ENCODE measurements at places on chromosomes 5 and 9.

- DNase-seq = no peak
Measured at GRCh38 chr5:161900981-161901380, 53.1 kb downstream of the GABRA1 start.

GRCh38 chr5:68884144-68884754, 209.6 kb upstream of the SLC30A5 start:
- DNase-seq = no peak

DNA sequence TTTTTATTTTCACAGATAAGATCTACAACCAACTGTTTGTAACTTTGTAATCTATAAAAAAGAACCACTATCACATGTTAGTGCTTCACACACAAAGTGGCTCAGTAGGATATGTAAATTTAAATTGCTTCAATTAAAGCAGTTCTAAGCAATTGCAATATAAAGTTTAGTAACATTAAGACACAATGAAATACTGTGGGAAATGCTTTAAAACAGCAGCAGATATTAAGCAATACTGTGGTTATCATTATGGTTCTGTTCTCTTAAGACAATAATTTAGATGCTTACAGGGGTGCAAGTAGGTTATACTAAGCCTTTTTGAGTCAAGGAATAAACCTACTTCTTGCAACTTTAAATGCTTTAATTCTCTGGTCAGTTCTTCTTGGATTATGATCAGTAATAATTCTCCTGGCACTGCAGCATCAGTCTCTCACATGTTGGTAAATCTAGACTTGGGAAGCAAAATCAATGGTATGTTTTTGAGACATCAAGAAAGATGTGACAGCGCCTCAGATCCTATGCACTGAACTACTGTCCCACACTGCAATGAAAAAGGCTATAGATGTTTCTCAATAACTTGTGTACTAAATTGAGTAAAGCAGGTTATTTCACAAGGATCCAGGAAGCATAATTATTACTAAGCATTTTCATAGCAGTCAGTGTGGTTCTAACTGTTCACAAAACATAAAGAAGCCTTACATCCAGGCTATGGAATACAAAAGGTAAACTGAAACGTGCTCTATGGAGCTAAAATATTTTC, 338.7 kb upstream of the PDE4D start:
- no peak for DNase-seq

- no peak for DNase-seq
Measured at GRCh38 chr5:53827211-53827651, 266.8 kb downstream of the NDUFS4 start.

DNA sequence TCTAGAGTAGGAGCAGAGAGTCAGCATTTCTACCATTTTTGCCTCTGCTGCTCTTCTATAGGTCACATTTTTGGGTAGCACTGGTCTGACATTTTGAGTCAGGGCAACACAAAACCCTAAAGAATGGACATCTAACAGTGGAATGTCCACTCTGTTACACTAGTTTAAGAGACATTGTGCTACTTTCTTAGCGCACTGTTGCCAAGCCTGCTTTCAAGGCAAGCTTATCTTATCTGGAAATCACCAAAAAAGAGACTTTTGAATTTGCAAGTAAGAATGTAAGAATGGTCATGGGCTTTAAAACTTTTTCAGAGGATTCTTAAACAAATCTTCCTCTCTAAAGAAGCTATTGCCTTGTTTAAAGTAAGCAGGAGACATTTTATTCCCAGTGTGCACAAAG, 73.0 kb upstream of the STARD4 start:
- DNase-seq = no peak

- DNase-seq = no peak
Measured at GRCh38 chr5:107502676-107503060, 168.1 kb downstream of the EFNA5 start.

DNA sequence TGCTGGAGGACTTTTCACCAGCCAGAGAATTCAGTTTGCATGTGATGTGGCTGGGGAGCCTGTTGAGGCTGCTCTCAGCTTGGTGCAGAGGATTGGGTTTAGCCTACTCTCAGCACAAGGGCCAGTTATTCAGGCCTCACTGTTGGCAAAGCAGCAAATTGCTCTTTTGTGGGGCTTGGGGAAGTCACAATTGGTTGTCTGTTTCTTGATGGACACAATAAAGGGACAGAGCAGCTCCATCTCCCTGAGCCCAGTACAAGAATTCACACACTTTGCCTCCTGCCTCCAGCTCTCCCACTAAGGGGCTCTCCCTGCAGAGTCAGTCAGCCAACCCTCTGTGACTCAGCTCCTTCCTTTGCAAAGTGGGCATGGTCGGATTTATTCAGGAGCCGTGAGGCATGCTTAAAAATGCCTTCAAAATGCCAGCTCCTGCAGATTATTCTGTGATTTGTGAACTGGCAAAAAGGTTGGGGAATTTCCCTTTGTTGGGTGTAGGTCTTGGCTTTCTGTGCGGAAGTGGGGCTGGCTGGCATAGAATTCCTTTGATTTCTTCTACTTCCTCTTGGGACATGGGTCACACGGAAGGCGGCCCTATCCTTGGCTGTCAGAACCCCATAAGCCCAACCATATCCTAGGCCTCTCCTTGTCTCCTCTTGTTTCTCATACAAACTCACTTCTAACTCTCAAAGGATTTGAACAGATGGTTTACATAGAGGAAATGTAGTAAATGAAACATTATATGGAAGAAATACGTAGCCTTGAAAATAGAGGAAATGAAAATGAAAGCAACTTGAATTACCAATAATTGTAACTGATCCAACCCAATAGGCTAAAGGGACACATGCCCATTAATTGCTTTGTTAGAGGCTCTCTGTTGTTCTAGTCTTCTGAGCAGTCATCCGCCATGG, 118.7 kb upstream of the CD180 start:
- peak; percentile 48 for DNase-seq

- peak; percentile 56 for DNase-seq
Measured at GRCh38 chr5:143002459-143003327, 232.5 kb downstream of the ARHGAP26 start.

DNA sequence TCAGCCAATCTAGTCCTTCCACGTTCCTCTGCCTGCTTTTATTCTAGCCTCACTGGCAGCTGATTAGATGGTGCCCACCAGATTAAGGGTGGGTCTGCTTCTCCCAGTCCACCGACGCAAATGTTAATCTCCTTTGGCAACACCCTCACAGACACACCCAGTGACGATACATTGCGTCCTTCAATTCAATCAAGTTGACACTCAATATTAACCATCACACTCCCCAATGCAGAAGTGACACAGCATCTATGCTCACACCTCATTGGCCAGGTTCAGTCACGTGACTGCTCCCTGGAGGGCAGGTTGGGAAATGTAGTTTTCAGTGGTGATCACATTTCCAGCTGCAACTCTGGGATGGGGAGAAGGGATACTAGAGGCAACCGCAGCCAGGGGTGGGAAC, 13.0 kb downstream of the SUSD3 start:
- DNase-seq = no peak

DNA sequence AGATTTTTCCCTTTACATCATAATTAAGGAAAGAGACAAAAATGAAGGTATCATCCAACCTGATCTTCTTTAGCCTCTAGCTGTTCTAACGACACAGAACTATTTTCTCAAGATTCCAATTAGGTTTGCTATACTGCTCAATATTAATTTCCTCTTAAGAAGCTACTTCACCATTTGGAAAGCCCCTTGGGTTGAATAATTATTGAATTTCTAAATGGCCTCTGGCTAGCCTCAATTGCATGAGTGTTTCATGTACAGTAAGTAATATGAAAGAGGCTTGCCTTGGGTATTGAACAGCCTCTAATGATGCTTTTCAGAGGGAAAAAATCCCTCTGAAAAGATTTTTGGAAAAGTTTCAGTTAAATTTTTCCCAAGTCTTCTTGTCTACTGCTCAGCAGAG, 3.7 kb upstream of the MOB3B start:
- DNase-seq = no peak

DNA sequence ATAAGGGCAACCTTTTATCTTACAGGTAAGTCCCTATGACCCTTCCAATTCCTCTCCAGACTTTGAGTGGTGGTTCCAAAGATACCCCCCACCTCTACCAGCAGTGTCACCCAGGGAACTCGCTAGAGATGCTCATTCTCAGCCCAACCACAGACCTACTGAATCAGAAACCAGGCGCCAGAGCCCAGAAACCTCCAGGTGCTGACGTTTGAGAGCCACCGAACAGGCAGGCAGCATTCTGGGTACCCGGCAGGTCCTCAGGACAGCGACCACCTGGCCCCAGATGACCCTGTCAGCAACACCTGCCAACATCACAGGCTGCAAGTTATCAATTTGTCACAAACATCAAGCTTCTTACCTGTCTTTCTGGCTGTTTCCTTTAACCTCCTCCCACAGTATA, 19.5 kb downstream of the RAPGEF1 start:
- no peak for DNase-seq

DNA sequence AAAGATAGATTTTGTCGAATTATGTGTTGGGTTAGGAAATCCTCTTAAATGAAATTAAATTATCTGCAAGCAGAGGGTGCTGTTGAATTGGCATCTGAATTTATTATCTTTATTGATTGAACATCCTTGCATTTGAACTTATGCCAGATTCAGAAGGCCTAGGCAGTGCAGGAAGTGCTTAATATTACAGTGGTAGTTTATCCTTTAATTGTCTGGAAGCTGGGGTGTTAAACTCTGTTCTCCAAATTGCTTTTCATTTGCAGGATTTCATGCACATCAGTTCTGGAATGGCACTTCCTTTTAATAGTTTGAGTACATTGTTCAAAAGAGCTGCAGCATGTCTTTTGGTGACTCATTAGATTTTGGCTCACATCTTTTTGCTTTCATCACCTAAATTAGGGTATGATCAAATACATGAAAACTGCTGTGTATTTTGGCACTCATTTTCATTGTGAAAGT, 186.3 kb downstream of the KDM4C start:
- no peak for DNase-seq

DNA sequence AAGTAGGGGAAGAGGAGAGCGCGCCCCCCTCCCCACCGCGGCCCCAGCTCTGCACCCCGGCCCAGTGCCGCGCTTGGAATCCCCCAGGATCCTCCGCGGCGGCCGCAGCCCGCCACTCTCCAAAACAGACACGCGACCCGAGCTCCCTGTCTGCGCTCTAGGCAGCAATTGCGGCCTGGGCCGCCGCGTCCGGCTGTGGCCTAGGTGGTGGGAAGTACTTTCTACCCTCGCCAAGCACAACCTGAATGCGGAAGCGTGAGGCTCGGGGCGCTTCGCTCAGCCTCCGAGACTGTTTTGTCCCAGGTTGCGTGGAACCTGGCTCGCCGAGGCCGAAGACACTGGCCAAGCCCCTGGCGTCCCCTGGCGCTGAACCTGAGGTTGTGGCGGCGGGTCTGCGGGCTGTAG, 3.3 kb upstream of the FOXB2 start:
- DNase-seq = no peak

- no peak for DNase-seq
Measured at GRCh38 chr5:179361037-179361603, 15.9 kb upstream of the ADAMTS2 start.

DNA sequence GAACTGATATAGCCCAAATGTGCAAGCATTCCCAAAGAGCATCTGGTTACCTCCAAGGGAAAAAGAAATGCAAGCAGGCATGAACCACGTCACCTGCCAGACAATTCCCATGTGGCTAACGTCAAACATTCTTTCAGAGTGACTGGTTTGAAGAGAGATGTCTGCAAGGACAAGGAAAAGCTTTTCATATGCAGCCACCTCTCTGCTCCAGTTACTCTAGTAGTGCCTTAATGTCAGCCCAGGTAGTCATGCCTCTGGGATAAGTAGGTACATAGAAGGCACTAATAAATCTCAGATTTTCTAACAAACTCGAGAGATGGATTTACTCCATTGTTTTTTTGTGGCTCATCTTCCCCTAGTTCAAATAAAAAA, 96.8 kb upstream of the IFNK start:
- DNase-seq = peak; percentile 36

GRCh38 chr5:1507457-1507856, 16.3 kb downstream of the LPCAT1 start:
- DNase-seq = no peak
